ENCODE measurements at places on chromosomes 11 and 22. TPM values are rescaled to one million over a fixed set of nuclear protein-coding genes. Genes with fewer than 3 reads are reported as not detected.

Gene PRODH
- total RNA-seq = not detected

Gene IGSF9B
- total RNA-seq = not detected

Gene OR4C13
- total RNA-seq = not detected

Gene POTEH
- not detected for total RNA-seq

Gene OR8G5
- total RNA-seq = not detected

Gene NXPE4
- not detected for total RNA-seq

Gene C1QTNF5
- 80.2 TPM for total RNA-seq

Gene TEX54
- total RNA-seq = not detected

Gene TYR
- not detected for total RNA-seq

Gene OR52L1
- total RNA-seq = not detected

Gene CHRDL2
- total RNA-seq = 0.77 TPM

Gene ATG2A
- 13.9 TPM for total RNA-seq

Gene ART1
- total RNA-seq = not detected

Gene SOX6
- total RNA-seq = under 0.01 TPM

Gene IL18
- not detected for total RNA-seq

Gene TRIM34
- 8.3 TPM for total RNA-seq

Gene GLYATL1
- total RNA-seq = not detected

Gene OR52N4
- total RNA-seq = not detected

Gene RIMBP3B
- under 0.01 TPM for total RNA-seq

Gene SLC25A18
- not detected for total RNA-seq

Gene RIBC2
- total RNA-seq = 0.11 TPM

Gene OR56A1
- not detected for total RNA-seq

Gene GPHA2
- not detected for total RNA-seq

Gene CCND1
- 116 TPM for total RNA-seq

Gene LDHAL6A
- not detected for total RNA-seq

Gene HIPK3
- total RNA-seq = 101 TPM

Gene MYO18B
- not detected for total RNA-seq

Gene MRGPRX4
- 0.87 TPM for total RNA-seq

Gene NLRP10
- total RNA-seq = under 0.01 TPM

Gene CARNS1
- 0.22 TPM for total RNA-seq

Gene GRIA4
- total RNA-seq = not detected

Gene KCNK4
- total RNA-seq = not detected

Gene MIOX
- total RNA-seq = not detected

Gene PATZ1
- 9.6 TPM for total RNA-seq

Gene SLC22A8
- not detected for total RNA-seq

Gene ANO5
- under 0.01 TPM for total RNA-seq

Gene OR8A1
- not detected for total RNA-seq

Gene CNTF
- 1.5 TPM for total RNA-seq

Gene CHCHD10
- 11.8 TPM for total RNA-seq

Gene AIFM3
- not detected for total RNA-seq

Gene PDE3B
- total RNA-seq = 0.34 TPM

Gene RAPSN
- total RNA-seq = 0.22 TPM

Gene PTGDR2
- under 0.01 TPM for total RNA-seq

Gene PLEKHB1
- 0.22 TPM for total RNA-seq

Gene CNIH2
- total RNA-seq = not detected

Gene PDGFD
- 81.8 TPM for total RNA-seq

Gene SYT8
- total RNA-seq = not detected

Gene CHADL
- total RNA-seq = 0.54 TPM

Gene CDC42EP2
- total RNA-seq = 8.2 TPM

Gene FIBIN
- under 0.01 TPM for total RNA-seq
